ENCODE measurements at places on chromosomes 6 and 20.
A peak's percentile ranks its signal among the peaks of the same experiment; 100 is the strongest.

DNA sequence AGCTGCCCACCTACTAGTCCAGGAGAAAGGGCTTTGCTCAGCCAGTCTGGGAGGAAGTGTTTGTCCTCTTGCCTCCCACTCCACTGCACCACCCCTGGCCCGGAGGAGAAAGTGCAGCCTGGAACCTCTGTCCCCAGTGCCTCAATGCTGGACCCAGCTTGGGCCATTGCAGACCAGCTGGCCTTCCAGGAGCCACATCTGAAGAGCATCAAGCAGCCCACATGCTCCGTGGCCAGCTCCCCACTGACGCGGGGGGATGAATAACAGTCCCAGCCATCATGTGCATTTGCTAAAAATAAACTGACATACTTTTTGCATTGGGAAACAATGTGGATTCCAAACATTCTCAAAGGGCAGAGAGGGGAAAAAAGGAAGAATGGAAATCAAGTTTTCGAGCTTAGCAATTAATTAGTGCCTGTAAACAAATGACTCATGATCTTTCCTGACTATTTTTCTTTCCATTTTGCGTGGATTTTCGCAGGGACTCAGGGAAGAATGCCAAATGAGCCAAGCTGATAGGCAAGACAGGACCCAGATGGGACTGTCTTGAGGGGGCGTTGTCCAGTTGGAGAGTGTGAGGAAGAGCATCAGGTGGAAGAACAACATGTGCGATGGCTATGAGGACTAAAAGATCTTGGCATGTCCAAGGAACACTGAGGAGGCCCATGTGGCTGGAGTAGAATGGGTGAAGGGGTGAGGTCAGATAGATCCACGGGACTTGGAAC lies 34.1 kb downstream of the CEBPB start:
- DNase-seq = peak; percentile 91

GRCh38 chr6:104421650-104422049 lies 438.1 kb downstream of the HACE1 start:
- no peak for DNase-seq

DNA sequence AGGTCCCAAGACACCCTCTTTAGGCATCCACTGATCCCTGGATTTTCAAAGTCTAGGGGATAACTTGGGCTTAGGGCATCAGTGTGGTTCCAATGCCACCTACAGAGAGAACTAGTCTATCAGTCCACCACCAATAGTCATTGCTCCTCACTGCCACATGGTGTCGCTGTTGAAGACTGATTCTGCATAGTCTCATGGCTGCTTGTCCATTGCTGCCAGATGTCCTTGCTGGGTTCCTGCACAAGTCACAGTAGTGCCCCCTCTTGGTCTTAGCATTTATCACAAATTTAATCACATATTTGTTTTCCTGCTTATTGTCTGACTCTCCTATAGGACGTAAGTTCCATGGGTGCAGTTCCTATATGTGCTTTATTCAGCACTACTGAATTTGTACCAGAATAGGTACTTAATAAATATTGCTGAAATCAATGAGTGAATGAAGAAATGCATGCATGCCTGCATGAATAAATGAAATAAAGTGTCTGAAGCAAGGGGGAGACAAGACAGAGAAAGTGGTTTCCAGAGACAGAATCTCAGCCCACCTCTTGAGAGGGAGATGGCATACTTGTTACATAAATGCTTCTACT lies 45.9 kb upstream of the RALY start:
- DNase-seq = peak; percentile 14

- peak; percentile 91 for DNase-seq
Observed at GRCh38 chr6:142763205-142763604, 181.8 kb downstream of the HIVEP2 start.

- no peak for DNase-seq
Observed at GRCh38 chr6:127517693-127518092, 1.4 kb downstream of the MTCL3 start.

- no peak for DNase-seq
Observed at GRCh38 chr6:144160431-144161005, 10.2 kb downstream of the STX11 start.

DNA sequence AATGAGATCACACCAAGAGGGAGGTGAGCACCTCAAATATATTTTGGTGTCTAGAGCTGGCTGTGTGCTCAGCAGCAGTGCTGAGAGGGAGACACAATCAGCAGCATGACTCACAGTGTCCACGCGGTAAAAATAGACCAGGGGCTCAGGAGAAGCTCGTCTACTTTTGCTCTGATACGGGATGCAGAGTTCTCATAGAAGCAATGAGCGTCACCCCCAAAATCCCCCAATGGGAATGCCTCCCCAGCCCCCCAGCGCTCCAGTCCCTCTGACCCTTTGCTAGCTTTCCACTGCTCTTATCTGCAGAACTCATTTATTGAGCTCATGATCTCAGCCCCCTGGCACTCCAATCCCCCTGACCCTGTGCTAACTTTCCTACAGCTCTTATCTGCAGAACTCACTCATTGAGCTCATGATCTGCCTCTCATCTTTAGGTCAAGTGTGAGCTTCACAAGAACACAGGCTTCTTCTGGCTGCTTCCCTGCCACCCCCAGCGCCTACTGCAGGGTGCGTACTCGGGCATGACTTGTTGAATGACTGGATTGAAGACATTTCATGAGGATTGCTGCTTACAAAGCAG lies 34.0 kb downstream of the SYNDIG1 start:
- DNase-seq = peak; percentile 67

- no peak for DNase-seq
Observed at GRCh38 chr6:37130704-37131103, 39.2 kb upstream of the PIM1 start.

- DNase-seq = no peak
Observed at GRCh38 chr6:159193923-159194322, 24.7 kb downstream of the FNDC1 start.

DNA sequence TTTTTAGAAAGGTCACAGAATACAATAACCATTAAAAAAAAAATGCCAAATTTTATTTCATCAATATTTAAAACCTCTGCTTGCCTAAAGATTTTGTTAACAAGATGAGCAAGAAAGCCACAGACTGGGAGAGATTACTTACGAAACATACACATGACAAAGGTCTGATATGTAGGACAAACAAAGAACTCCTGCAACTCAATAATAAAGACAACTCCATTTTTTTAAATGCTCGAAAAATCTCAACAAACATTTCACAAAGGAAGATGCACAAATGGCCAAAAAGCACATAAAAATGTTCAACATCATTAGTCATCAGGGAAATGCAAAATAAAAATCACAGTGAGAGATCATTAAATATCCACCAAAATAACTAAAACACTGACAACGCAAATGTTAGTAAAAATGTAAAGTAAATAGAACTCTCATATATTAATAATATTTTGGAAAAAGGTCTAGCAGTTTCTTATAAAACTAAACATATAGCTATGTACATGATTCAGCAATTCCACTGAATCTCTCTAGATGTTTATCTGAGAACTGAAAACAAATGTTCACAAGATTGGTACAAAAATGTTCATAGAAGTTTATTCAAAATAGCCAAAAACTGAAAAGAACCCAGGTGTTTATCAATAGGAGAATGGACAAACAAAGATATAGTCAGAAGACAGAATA lies 10.3 kb downstream of the STK38 start:
- DNase-seq = no peak

DNA sequence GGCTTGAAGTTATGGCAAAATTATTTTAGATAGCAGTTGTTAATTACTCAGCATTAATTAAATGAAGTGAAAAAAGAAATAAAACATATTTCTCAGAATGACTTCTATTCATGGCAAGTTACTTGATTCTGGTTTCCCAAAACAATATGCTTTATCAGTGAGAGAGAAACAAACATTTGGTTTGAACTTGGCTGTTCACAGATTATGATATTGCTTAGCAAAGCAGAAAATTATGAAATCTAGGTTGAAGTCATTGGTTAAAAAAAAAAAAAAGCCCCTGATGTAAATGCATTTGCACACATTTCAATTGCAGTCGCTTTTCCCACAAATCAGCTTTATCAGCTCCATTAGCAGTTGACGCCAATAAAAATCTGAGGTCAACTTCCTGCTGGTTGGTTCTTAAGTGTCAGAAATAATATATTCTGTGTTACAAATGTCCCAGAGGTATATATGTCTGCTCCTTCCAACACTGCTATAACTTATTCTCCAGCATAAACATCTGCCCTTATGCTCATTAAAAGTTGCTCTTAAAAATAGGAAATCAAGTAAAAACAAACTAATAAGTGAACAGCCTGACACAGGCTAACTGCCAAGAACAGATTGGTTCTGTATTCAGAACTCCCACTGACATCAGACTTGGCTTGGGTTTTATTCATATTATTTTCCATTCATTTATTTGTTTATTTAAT lies 275.4 kb downstream of the PHF3 start:
- no peak for DNase-seq

DNA sequence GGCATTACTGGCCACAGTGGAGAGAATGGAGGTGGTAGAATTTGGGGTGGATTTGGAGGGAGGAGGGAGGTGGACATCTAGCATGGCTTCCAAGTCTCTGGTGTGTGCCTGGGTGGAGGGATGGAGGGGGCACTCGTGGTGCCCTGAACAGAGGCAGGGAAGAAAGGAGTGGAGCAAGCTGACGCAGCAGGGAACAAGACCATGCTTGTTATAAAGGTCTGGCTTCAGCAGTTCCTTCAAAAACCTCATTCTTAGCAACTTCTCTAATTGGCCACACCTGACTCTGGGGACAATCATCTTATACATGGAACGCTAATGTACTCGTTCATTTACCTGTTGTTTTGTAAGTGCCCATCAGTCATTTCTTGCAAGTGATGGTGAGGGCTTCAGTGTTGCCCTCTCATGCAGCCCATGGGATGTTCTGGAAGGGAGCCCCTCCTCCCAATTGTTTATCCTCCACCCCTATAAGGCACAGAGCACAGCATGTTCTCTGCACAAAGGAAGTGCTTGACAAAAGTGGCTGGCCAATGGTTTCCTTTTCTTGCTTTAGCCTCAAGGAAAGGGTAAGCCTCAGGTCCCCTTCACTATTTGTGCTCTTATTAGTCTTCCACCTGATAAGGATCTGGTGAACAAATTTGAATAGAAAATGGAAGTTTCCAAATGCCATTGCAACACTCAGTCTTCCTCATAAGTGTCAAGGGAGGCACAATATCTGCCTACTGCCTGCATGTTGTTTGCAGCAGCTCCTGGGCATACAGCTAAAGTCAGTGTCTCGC lies 39.3 kb downstream of the GFOD1 start:
- no peak for DNase-seq

GRCh38 chr20:16020971-16021370 lies 552.3 kb downstream of the KIF16B start:
- DNase-seq = peak; percentile 56

- DNase-seq = no peak
Observed at GRCh38 chr6:83167726-83168278, 25.3 kb downstream of the PGM3 start.

DNA sequence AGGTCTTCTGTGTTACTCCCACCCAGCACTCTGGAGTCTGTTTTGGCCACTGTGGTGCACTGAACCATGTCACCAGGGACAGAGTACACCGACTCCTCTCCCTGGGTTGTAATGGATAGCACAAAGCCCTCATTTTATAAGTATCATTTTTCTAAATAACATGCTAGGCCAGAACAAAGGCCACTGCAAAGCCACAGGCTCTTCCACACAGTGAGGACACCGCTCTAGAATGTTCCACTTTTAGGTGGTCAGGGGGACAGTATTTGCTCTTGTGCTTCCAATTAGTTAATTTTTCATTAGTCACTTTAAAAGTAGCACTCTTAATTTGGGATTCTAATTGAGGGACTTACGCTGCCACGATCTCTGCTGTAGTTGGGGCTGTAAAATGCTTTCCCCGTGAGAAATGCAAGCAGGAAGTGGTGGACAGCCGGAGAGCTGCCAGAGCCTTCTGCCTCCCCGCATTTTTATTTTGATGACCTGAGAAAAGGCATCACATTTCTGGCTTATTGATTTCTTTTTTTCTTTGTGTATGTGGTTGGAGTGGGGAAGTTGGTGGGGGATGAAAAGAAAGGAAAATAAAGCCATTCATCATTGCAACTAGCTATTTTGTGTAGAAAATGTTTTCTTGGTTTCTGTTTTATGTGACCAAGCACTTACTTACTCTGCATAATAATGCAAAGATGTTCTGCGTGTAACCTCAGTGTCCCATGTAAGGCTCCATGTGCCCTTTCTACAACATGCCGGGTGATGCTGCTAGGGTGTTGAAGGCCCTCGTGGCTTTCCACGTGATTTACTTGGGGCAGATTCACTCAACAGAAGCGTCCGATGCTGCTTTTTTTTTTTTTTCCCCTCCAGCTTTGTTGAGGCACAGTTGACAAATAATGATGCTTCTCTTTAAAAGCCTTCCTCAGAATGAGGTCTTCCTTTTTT lies 195.9 kb downstream of the SASH1 start:
- DNase-seq = peak; percentile 76

DNA sequence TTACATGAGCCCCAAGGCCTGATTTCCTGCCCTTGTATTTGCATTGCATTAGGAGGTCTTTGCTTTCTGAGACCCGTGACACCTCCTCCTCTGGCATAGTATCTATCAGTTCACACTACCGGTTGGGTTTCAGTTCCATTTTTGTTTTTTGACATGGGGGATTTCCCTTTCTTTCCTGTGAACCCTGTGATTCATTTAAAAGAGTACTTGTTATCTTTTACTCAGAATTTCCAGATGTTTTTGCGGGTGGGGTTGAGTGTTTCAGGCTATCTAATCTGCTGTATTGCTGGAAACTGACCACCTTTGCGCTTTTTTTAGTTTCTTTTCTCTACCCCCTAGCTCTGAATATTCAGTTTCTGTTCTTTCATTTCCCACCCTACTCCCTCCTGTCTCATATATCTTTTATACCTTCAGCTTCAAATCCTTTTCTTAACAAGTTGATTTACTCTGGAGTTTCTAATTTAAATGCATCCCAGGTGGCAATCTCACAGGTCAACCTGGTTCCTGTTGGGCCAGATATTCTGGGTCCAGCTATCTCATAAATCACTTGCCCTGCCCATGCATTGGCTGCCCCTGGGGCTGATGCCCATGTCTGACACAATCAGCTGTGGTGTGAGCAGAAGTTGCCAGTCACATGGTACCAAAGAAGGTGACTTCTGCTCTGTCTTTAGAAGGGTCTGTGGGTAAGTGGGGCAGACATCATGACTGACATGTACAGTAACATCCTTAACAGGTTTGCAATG lies 14.3 kb upstream of the NCOA3 start:
- DNase-seq = no peak

- DNase-seq = peak; percentile 23
Observed at GRCh38 chr6:43887340-43887858, 117.4 kb downstream of the VEGFA start.

DNA sequence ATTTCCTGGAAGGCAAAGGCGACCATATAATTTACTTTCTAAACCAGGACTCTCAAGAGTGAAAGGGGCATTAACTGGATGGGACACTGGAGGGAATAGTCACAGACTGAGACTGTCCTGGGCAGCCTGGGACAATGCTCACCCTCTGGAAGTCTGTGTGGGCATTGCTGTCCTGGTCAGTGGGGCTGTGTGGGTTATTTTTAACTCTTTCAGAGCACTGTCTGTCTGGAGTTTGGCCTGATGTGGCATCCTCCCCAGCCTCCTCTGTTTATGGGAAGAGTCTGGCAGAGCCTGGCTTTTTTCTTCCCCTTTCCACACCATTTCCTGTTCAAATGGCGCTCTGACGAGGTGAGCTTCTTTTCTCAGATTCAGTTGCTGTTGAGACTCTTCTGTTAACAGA lies 11.7 kb downstream of the DAAM2 start:
- DNase-seq = no peak
